ENCODE measurements at places on chromosomes 16 and 17.

DNA sequence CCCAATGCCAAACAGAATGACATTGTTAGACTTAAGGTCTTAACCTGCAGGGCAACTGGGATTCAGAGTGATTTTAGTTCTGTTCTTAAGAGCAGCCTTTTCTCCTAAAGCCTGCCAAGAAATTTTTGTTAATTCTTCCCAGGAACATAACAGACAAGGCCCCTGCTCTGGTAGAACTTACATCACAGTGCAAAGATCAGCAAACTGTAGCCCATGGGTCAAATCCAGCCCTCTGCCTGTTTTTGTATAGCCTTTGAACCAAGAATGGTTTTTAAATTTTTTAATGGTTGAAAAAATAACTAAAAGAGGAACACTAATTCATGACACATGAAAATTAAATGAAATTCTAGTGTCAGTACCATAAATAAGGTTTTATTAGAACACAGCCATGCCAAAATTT is 3.8 kb downstream of the ACSM3 start:
- no peak for DNase-seq

DNA sequence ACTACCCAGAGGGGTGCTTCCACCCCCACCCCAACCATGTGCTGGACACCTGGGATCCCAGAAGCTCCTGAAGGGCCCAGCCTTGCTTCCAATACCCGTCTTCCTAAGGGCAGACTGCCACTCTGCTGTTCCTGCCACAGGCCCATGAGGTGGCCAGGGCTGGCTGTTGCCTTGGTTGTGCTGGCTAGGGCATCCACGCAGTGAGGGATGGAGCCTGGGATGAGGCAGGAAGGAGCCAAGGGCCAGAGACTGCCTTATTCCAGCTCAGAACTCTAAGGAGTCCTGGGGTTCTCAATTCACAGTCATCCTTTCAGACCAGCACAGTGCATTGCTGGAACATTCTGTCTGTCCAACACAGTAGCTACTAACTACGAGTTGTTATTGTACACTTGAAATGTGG is 37.8 kb downstream of the BCO1 start:
- DNase-seq, result no peak

- no peak for DNase-seq
Measured at GRCh38 chr17:21033350-21033749, 9.5 kb downstream of the USP22 start.

DNA sequence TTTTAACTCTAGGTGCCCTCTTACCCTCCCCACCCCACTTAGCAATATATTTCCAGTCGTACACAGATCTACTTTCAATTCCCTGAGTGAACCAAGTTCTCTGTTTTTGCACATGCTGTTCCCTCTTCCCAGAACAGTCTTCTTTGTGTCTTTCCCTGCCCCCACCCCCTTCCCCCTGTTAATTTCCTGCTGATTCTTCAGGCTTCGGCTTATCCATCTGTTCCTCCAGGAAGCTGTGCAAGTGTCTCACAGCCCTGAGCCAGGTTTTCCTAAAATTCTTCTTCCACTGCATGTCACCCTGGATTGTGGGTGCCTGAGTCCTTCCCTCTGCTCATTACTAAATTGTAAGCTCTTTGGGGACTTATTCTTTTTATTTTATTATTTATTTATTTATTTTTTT is 12.4 kb upstream of the SPOP start:
- DNase-seq, result no peak

DNA sequence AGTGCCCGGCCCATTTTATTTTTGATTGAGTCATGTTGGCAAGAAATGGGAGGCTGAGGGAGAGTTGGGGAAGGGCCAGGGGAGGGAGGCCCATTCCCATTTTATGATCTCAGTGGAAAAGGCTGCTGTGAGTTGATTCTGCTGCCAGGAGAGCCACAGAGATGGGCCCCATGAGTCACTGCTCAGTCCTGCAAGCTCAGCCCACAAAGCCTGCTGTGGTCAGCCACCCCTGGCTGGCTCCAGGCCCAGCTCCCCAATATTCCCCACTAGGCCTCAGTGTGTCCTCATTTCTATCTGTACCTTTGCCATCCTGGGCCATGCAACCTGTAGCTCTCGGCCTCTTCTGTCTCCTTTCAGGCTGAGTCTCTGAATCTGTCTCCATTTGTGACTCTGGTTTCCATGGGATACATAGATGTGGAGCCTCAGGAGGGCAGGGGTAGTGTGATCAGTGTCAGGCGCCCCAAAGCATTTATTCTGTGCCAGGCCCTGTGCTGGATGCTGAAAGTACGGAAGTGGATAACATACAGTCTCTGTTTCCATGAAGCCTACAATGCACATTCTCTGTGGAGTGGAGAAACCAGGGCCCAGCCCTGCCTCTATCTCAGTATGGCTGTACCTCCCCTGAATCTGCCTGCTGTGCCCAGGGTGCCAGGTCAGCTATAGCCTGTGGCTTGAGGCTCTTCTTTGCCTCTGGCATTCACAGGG is 1.9 kb upstream of the PLEKHG4 start:
- peak; percentile 88 for DNase-seq

DNA sequence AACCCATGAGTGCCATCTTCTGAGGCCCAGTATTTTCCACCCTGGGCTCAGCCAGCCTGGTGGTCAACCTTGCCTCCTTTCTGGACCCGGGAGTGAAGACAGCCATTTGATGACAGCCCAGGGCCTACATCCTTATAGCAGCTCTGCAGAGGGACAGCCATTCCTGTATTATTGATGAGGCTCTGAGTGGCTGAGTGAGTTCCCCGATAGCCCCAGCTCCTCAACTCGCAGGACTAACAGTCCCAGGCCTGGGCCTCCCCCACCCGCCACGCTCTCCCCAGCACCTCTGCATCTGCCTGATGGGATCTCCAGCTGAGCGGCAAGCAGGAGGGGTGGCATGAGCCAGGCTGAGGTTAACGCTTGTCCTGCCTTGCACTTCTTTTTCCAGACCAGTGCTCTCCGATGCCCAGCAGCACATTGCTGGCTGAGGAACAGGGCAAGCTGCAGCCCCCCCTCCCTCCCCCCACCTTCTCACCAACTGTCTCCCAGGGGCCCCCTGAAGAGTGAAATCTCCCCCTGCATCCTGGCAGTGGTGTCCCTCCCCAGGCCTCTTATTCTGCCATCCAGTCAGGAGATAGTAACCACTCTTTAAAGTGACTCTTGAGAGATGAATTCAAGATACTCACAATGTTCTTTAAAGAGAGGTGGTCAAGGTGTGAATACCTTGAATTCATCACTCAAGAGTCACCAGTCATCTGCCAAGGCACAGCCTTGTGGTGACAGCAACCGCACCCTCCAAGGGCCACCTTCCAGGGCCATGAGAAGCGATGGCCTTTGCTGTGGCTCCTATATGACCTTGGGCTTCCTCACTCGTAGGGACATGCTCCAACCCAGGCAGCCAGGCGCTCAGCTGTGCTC is 23.5 kb downstream of the CACNG5 start:
- no peak for DNase-seq

DNA sequence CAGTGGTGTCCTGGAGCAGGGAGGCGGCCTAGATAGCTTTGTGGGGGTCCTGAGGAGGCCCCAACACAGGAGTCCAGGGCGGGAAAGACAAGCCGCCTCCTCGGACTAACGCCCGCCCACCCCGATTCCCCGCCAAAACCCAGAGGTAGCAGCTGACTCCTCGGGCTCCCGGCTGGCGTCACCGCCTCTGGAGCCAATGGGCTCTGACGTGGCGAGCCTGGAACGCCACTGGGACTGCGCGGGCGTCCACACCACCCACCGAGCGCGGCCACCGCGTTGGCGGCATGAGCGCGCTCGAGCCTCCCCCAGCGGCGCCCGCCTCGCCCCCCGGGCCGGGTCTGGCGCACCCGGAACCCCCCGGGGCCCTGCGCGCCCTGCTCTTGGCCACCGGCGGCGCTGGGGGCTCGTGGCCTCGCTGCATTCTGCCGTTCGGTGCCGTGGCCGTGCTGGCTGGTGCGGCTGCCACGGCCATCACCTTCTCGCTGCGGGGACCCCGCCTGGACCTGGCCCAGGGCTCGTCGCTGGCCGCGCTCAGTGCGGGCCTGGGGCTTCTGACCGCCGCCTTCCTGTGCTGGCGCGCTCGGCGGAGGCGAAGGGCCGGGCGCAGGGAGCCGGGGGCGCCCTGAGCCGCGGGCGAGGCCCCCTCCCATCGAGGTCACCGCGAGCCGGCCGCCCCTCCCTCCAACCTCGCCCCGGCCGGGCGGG is 3.4 kb upstream of the NTN3 start:
- peak; percentile 15 for DNase-seq

DNA sequence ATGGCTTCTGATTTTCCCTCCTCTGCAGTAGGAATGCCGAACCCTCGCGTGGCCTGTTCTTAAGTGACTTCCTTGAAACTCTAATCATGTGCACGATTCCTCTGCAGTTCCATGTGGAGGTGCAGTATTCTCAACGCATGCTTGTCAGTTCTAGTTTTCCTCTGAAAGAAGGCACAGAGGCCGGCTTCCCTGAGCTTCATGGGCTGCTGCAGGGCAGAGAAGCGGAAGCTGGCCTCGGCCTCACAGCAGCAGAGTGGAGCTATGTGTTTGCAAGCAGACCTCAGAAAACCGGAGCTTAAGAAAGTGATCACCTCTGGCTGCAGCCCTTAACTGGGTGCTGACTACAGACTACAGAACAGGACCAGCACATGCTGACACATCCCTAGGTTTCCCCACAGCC is 500.7 kb downstream of the GRIN2A start:
- DNase-seq, result no peak

GRCh38 chr17:50758524-50758923 is 8.8 kb downstream of the ANKRD40CL start:
- DNase-seq, result no peak

- peak; percentile 96 for DNase-seq
Measured at GRCh38 chr17:8189711-8190477, at the start of gene BORCS6. TSS of gene BORCS6 (minus strand) at chr17:8190180. CDS start at chr17:8190140, 40 bp downstream.

DNA sequence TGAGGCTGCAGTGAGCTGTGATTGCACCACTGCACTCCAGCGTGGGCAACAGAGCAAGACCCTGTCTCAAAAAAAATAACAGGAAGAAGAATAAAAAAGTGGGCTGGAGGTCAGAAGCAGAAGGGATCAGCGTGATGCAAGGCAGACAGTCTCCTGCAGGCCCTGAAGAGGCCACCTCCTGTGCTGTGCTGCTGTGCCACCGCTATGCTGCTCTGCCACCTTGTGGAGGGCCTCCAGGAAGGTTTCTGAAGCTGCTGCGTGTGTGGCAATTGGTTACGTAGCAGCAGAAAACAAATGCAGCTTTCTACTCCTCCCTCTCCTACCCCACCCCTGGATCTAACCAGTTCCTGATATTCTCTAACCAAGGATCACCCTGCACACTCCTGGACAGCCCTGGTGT is 815.5 kb downstream of the KCNJ18 start:
- no peak for DNase-seq

DNA sequence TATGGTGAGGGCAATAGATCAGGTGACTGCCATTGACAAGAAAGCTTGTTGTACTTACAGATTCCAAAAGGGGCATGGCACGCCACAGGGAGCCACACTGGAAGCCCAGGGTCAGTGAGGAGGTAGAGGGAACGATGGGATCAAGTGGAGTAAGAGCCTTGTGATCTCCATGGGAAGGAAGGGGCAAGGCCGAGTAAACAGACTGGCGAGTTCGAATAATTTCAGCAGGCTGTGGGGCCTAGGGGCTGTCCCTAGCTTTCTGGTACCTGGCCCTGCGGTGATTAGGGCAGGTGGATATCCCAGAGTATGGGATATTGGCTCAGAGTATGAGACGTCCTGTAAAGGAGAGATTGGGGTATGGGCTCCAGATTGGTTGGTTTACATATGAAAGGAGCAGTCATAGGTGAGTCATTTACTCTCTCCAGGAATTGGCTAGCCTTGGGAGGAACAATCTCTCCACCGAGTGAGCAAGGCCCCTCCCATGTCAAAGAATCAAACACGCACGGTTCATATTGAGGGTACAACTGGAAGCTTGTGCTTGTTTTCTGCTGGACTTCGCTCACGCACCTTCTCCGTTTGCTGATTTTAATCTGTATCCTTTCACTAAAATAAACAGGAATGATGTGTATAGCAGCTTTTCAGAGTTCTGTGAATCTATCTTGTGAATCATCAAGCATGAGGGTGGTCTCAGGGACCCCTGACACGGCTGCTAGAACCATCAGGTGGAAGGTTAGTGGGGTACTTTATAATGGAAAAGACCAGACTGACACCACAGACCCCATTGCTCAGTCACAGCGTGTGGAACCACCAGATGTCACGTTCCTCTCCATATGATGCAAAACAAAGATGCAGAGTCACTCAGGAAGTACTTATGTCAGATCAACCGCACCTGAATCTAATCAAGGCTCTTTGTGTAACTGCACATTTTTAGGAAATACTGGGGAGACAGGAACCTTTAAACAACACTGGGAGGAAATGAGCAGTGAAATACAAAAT is 27.9 kb downstream of the GABARAPL2 start:
- DNase-seq, result no peak

GRCh38 chr17:3865176-3865575 is 19.1 kb upstream of the NCBP3 start:
- no peak for DNase-seq

- no peak for DNase-seq
Measured at GRCh38 chr16:89050868-89051311, 42.8 kb upstream of the ACSF3 start.

DNA sequence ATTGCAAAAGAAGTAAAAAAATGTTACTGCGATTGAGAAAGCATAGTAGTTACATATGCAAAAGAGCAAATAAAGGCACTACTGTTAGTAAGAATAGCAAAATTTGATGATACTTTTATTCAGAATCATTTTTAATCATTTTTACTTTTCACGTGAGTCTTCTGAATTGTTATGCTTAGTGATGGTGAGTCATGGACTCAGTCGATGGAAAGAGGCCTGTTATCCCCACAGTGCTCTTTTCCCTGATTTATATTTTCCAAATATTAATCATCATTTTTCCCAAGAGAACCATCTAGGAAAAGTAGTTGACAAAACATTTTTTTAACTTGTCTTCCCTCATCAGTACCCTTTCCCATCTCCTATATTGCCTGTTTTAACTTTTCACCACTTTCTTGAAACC is 181.1 kb downstream of the CHD9 start:
- DNase-seq, result no peak

GRCh38 chr16:22673421-22673831 is 140.5 kb upstream of the HS3ST2 start:
- DNase-seq, result no peak

DNA sequence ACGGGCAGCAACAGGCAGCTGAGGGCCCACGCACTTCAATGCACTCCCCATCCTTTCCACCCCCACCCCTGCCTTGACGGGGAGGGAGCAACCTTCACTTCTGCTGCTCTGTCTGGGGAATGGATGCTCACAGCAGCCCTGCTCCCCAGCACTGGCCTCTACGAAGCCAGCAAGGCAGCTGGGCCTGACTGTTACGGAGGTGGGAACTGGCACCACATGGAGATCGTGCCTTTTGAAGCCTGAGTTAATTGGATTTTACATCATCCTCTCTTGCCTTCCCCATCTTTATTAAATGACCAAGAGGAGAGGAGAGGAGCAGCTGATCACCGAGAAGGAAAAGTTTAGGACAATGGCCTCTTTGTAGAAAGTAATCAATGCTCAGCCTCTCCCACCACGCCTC is 187.0 kb upstream of the RPL38 start:
- DNase-seq, result no peak

Measured in retinal pigment epithelial cell (primary cell).